ENCODE measurements at places on chromosomes 6 and 20.

DNA sequence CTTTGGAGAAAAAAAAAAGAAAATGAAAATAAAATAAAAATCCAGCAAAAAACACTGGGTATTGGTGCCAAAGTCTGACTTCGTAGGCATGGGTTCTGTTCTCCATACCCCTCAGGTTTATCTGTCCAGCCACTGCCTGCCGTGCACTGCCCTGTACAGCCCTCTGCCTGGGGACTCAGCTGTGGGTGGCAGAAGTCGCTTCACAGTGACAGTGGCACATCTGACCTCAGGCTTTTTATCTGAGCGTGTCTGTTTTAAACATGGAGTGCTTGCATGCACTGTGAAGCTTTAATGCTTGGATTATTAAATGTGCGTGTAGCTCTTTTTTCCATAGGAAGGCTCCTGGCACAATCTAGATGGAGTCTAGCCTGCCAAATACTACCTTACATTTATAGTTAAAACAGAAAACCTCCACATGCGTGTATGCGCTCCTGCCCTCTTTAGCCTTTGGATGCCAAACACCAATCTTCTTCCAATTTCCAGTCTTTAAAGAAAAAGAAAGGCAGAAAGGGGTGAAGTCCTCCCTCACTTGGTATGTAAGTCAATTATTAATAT lies 375.5 kb downstream of the UTRN start:
- no peak for DNase-seq

DNA sequence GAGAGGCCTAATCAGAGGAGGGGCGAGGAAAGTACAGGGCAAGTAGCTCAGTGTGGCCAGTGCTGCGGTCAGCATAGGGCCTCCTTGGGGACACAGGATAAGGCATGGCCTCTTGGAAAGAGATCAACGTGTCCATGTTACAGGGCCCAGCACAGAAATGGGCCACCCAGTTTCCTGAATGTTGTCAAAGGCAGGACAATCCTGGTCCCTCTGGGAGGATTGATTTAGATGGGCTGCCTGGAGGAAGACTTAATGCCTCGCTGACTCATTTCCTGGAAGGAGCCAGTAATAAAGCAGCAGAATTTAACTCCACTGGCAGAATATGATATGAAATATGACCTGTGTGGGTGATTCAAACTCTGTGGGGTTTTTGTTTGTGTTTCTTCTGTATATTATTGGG lies 16.6 kb downstream of the DDO start:
- no peak for DNase-seq

DNA sequence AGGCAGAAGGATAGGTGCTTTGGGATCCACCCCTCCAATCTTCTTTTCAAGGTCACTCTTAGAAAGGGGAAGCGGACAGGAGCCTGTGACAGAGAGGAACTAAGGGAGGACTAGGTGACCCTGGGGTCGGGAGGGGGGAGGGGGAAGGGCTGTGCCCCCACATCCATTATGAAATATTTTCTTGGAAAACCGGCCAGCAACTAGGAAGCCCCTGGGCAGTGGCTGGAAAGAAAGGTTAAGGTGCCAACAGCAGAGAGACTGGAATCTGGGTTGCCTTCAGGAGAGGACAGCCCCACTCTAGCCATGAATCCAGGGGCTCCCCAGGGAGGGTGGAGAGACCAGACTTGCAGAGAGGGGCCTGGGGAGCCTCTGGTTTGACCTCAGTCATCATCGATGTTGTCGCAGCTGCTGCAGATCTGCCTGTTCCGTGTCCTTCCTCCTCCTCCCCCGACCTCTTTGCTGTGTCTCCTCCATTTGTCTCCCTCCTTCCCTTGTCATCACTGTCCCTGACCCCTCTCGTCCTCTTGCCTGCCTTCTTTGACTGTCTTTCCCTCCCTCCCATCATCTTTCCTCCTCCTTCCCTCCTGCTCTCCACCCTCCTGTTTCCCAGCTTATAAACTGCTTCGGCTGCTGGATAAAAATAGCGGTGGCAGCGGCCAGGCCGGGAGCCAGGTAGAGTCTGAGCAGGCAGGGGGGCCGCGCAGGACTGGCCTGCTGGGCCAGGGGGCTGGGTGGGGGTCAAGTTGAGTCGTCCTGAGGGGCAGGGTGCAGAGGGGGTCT lies 3.2 kb downstream of the SLC29A1 start:
- DNase-seq = no peak

DNA sequence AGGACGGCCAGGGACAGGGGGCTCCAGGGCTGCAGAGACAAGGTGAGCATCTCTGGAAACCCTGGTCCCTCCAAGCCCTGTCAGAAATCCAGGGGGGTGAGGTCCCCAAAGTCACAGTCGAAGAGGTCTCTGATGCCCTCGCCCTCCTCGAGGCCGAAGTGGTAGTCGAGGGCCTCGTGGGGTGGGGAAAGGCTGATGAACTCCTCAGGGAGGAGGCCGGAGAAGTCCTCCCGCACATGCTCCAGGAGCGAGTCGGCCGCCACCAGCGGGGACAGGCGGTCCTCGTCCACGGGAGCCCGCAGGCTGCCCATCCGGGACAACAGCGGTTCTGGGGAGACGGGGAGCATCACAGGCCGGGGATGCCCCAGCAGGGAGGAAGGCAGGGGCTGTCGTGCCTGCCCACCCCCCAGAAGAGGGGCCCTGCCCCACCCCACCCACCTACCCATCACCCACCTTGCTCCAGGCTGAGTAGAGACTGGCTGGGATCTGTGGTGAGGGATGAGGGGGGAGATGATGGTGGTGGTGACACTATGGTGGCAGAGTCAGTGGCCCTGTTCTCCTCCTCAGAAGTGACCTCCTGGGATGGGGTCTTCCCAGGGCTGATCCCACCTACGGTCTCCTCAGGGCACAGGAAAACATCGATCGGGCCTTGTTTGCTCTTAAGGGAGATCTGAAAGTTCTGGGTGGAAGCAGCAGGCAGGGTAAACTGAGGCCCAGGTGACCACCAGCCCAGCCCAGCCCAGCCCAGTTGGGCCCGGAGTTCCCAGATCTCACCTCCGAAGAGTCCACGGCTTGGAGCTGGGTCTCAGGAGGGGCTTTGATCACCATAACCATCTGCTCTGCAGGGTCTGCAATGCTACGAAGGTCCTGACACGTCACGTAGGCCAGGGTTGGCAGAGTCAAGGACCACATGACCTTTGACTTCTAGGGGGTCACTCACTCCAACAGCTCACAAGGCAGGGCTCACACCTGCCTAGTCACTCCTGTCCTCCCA lies 2.7 kb upstream of the NECAB3 start:
- DNase-seq = no peak

GRCh38 chr20:40443753-40444152 lies 245.3 kb downstream of the MAFB start:
- no peak for DNase-seq

Data from NAMALWA (cell line).